ENCODE measurements at places on chromosomes 2 and 18.
A peak's percentile ranks its signal among the peaks of the same experiment; 100 is the strongest.

- DNase-seq, result peak; percentile 56
Observed at GRCh38 chr2:54106631-54107454, 8.6 kb upstream of the ACYP2 start.

DNA sequence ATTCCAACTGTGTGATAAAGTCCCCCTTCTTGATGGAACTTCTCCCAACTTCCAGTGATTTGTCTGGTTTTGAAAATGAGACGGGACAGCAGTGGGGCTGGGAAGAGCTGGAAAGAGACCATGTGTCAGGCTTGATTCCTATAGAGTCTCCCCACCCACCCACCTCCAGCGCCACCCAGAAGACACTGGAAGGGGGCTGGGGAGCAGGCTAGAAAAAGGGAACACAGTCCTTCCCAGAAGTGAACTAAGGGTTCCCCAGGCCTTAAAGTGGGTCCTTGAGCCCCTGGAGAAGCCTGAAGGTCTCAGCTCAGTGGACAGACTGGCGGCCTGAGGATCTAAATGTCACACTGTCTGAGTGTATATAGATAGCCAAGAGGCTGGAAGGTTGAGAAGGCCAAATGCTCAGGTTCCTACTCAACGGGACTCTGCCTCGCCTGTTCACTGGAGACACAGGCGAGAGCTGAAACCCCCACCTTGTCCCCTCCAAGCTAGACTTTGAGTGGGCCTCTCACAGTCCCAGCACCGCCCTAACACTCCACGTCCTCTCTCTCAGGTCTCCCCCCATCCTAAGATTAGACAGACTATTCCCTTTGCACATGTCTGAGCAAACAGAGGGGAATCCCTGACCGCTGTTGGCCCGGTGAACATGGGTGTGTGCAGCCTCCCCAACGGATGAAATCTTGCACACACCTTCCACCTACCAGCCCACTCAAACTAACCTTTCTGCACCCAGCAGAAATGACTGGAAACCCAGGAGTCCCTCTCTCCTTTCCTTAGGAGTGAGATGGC is 1.6 kb downstream of the PKDCC start:
- DNase-seq, result no peak

GRCh38 chr2:133774654-133775015 is 206.4 kb upstream of the NCKAP5 start:
- DNase-seq, result no peak

DNA sequence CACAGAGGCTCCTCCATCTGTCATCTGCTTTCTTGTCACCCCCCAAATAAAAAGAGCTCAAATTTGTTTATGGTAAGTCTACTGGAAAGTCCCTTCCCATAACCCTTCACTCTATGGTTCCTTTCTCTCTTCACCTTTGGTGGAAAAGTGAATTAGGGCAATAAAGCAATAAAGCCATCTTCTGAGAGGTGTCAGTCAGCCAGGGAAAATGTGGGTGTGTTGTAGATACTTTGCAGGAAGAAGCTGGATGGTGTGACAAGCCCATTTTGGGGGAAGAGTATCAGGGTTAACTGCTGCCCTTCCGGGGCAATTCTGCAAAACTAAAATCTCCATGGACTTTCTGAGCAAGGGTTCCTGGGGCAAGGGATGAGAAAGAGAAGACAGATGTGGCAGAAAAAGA is 197.9 kb downstream of the SH3BP4 start:
- DNase-seq, result no peak

DNA sequence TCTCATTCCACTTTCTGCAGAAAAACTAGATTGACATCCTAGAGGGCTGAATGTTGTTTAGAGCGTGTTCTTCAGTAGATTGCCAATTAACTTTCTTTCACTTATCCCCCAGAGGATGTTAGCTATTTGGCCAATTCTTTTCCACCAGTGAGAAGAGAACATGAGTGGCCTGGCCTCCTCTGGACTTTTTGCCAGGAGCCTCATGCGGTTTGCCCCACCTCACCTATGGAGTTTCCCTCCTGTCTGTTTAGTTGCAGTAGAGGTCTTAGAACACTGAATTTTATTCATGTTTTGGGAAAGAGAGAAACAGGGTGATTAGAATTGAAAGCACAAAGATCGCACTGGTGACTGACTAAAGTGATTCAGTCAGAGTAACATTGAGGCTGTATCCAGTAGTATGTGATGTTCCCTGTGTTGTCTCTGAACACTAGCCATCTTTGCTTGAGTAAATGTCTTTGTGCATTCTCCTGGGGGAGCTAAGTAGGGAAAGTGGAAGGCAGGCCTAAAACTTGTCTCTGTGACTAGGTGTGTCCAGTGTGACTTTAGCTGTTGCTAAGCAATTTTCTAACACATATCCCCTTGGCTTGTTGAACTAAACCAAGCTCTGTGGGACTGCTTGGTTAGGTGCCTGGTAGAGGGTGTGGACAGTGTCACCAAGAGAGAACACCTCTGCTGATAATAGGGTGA is 34.0 kb downstream of the UGP2 start:
- DNase-seq, result no peak

- no peak for DNase-seq
Observed at GRCh38 chr2:176415937-176416499, 146.8 kb downstream of the MTX2 start.

GRCh38 chr18:51655327-51655698 is 457.8 kb upstream of the MEX3C start:
- no peak for DNase-seq

GRCh38 chr2:241116606-241117560 is 14.8 kb upstream of the MTERF4 start:
- DNase-seq, result no peak

GRCh38 chr2:96113951-96114350 is 2.4 kb downstream of the ADRA2B start:
- no peak for DNase-seq

DNA sequence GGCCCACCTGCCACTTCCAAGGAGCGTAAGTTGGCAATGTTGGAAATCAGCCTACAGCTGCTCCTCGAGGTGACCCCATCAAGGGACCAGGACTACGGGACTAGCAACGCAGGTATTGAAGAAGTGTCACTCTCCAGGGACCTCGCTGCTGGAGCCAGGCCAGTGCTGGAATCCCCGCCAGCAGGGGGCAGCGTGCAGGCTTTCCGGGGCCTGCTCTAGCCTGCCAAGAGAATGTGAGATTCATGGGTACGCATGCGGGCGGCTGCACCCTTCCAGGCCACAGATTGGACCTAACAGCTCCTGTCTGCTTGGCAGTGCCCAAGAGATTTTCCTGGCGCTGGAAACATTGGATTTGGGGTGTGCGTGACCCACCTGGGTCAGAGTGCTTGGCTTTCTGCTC is 182.8 kb upstream of the RAB12 start:
- DNase-seq, result no peak

DNA sequence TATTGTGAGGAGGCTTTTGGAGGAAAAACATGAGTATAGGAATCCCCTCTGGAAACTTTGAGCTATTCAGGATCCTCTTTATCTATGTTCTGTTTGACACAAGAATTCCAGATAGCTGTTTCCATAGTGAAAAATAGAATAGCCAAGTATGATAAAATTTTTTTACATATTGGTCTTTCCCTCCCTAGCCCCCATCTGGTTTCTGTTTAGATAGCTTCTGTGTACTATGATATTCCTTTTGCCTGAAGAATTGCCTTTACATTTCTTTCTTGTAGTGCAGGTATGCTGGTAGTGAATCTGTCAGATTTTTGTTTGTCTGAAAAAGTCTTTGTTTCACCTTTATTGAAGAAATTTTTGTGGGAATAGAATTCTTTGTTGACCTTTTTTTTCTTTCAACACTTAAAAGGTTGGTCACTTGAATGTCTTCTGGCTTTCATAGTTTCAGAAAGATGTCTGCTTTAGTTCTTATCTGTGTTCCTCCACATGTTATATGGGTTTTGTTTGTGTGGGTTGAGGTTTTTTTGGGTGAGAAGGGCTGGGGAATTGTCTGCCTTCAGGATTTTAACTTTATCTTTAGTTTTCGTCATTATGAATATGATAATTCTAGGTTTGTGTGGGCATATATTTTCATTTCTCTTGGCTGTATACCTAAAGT is 29.9 kb upstream of the FBLN7 start:
- DNase-seq, result no peak

GRCh38 chr18:75433098-75433497 is 5.6 kb upstream of the SMIM21 start:
- no peak for DNase-seq

DNA sequence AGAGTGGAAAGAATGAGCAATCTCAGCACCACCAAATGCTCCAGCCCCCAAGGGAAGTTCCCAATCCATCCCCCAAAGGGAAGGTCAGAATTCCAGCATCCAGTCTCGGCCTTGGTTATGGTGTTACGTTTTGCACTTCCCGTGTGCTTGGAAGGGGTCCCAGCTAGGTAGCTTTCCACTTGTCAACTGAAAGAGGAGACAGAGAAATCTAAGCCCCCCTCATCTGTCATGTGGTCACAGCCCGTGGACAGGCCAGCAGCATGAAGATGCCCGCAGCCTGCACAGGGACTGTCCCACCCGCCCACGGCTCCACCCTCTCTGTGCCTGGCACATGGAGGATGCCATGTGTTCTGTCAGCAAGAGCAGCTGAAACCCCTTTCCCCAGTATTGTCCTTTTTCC is 32.1 kb downstream of the RHOB start:
- DNase-seq, result no peak

DNA sequence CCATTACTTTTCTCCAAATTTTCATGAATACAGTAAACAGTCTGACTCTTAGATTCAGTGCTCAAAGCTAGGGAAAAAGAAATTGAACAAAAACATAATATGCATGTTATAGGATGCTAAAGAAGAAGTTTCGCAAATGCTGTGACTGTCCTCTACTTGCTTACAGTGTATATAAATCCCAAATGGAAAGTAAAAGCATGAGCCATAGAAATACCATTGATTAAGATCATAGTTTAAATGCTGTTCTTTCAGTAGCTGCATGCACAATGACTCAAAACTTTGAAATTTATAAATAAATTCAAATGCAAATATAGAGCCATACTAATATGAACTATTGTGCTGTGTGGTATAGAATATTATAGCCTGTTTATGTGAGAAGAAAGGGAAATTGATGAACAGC is 1113.9 kb upstream of the ACVR2A start:
- no peak for DNase-seq

GRCh38 chr2:72013726-72014125 is 133.9 kb downstream of the CYP26B1 start:
- DNase-seq, result no peak

- peak; percentile 78 for DNase-seq
Observed at GRCh38 chr2:101844055-101844635, 146.6 kb downstream of the MAP4K4 start.

DNA sequence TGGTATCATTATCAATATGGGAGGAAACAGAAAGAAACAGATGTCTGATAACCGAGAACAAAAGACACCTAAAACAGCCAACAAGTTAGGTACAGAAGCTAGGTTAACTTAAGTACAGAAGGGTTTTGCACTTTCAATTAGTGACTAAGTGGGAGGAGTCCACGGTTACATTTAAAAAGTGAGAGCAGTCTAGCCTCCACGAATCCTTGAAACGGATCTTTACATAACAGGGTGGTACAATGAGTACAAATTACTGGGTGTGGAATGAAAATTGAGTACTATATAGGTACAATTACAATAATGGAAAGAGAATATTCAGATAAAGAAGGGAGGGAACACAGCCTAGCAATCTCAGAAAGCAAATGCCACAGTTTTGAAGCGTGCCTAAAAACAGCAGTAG is 76.6 kb downstream of the TLK1 start:
- no peak for DNase-seq

GRCh38 chr18:8296886-8297616 is 312.2 kb upstream of the RAB12 start:
- no peak for DNase-seq

- no peak for DNase-seq
Observed at GRCh38 chr2:119549241-119549640, 5.0 kb downstream of the CFAP221 start.

DNA sequence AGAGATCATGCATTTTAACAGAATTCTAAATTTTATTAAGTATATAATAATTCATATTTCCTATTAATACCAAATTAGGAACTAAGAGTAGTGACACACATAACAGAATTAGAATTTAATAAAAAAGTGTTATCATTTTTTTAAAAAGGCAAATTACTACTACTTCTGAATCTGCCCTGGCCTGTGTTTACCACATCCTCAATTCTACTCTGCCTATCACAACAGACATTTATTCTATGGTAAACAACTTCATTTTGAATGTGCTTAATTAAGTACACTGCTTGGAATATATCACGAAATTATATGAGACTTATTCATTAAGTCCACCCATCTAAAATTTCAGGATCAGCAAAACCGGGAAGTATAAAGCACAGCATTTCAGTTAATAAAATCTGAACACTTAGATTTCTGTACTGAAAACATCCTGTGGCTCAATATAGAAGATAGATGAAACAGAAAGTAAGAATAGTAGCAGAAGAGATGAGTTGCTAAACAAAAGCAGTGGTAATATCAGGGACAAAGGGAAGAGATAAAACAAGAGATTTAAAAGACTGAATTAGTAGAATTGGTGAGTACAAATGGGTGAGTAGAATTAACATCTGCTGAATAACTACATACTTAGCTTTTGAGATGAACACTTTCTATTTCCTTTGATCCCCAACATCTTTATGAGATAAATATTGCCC is 3.7 kb downstream of the SMC6 start:
- DNase-seq, result no peak

DNA sequence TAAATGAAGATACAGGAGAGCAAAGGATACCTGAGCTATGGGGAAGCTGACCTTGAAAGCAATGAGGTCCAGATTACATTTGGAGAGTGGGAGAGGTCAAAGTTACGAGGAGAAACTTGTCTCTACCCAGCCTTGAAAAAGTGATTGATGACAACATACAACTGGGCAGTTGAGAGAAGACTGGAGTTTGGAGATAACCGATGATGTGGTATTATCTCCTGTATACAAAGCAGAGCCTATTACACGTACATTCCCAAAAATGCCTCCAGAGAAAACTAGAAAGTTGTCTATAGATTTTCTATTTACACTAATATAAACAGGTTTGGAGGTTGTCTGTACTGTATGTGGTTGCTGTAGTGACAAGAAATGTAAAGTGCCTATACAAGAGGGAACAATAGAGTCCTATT is 28.3 kb downstream of the ARL5A start:
- DNase-seq, result no peak

DNA sequence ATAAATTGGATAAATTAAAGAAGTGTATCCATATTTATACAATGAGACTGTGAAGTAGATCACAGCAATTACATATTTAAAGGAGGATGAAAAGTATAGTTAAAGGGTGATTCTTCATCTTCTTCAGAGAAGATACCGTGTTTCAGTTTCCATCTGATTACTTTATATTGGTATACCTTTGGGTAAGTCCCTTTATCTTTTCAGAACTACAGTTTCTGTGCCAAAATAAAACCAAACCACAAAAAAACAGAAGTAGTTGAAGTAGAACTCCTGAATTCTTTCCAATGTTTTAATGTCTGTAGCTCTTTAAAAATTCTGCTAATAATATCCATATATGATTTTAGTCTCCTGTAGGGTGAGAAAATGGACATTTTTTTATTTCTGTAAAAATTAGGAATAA is 231.2 kb upstream of the LINC00305 start:
- no peak for DNase-seq

DNA sequence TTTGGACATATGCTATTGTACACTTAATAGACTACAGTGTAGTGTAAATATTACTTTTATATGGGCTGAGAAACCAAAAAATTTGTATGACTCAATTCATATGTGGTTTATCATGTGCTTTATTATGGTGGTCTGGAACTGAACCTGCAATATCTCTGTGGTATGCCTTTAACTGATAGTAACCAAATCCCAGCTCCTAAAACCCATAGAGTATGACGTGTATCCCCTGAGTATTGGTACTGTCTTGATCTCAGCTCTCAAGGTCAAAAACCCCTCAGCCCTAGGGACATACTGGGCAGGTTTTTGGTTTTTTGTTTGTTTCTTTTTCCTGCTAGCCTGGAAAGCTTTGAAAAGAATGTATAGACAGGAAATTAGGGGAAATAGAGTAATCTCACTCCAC is 42.2 kb upstream of the ARHGAP15 start:
- no peak for DNase-seq

GRCh38 chr2:2672249-2672648 is 341.2 kb upstream of the MYT1L start:
- no peak for DNase-seq

Data from HFFc6 (cell line).